ENCODE measurements at places on chromosomes 4 and X. TPM values are rescaled to one million over a fixed set of nuclear protein-coding genes. Genes with fewer than 3 reads are reported as not detected.

- DNase-seq = no peak
These were observed 71.1 kb downstream of the NSG1 start for GRCh38 chr4:4457803-4458553.

DNA sequence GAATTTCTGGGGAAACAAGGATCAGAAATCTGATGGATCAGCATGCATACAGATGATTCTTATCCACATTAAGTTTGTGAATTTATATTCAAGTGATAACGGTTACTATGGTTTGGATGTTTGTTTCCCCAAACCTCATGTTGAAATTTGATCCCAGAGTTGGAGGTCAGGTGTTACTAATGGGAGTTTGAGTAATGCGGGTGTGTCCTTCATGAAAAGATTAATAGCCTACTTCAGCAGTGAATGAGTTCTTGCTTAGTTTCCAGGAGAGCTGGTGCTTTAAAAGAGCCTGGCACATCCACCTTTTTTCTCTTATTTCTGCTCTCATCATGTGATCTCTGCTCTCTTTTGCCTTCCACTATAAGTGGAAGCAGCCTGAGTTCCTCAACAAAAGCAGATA, 712.4 kb downstream of the IL1RAPL1 start:
- peak; percentile 50 for DNase-seq

DNA sequence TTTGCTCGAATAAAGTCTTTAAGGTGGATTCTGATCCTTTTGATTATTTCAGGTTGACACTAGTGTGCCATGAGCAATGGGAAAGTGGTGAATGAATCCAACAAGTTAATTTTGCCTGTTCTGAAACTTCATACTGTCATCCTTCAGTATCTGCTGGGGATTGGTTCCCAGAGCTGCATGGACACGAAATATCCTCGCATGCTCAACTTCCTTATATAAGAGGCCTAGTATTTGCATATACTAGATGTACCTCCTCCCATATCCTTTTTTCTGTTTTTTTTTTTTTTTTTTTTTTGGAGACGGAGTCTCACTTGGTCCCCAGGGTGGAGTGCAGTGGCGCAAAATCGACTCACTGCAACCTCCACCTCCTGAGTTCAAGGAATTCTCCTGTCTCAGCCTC, 23.0 kb upstream of the PDS5A start:
- DNase-seq = no peak

DNA sequence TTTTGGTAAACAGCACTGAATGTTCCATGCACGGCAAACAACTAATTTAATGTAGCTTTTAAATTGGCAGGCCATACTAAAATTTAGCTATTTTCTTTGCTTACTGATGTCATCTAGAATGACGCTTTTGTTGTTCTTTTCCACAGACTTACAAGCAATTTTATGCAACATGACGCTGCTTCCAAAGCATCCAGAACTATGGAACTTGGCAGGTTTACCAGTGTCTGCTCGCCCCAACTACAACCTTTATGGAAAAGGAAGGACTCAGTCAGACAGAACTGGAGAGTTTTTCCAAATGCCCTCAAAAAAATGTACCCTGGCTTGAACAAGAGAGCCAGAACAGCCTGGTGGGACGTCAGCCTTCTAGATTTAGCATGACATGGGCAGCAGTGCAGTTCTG, 58.7 kb downstream of the ANOS1 start:
- DNase-seq = no peak

- no peak for DNase-seq
These were observed 247.5 kb downstream of the CRLF2 start for GRCh38 chrX:964831-965416.

- no peak for DNase-seq
These were observed 8.1 kb upstream of the STPG2 start for GRCh38 chr4:98151145-98151924.

- DNase-seq = peak; percentile 92
These were observed 65.1 kb downstream of the USP11 start for GRCh38 chrX:47297874-47298273.

DNA sequence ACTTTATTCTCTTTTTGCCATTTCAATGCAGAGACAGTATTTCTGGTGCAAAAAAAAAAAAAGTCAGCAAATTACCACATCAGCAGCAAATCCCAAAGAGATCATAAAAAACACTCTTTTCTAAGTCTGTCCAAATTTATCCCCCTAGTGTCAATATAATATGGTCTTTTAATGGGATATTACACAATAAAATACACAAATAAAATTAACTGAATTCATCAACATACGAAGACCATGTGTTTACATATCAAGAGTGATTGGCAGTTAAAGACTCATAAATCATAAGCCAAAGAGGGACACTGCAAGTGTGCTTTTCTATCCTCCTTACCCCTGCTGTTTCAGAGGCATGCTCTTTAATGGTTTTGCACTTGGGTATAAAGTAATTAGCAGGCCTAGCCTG, 340.2 kb upstream of the DKK2 start:
- no peak for DNase-seq

DNA sequence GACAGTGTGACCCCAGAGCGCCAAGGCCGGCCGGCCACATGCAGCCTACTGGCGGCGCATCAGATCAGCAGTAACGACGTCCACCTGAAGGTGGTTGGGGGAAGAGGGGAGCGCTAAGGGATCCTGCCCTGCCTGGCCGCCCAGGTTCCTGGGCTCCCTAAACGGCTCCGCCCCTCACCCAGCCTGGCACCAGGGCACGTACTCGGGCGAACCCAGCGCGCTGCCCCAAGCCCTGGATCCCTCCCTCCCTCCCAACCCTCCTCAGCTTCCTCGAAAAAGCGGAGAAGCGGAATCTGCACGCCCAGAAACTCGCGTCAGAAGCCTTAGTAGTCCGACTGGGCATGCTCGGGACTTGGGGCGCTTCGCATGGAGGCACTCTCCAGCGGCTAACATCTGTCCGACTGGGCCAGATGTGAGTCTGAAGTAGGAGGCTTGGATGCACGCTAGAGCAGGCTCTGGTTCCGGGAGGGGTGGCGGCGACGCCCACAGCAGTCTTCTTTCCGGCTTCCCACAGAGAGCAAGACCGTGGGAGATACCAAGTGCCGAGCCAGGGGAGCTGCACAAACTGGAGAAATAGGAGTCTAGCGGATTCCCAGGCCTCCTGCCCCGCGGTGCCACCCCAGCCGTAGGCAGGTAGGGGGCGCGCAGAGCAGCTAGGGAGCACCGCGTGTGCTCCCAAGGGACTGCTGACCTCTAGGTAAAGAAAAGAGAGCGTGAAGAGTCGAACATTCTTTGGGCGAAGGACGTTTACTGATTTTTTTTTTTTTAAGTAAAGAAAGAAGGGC, 114.3 kb upstream of the TEX13C start:
- peak; percentile 66 for DNase-seq

DNA sequence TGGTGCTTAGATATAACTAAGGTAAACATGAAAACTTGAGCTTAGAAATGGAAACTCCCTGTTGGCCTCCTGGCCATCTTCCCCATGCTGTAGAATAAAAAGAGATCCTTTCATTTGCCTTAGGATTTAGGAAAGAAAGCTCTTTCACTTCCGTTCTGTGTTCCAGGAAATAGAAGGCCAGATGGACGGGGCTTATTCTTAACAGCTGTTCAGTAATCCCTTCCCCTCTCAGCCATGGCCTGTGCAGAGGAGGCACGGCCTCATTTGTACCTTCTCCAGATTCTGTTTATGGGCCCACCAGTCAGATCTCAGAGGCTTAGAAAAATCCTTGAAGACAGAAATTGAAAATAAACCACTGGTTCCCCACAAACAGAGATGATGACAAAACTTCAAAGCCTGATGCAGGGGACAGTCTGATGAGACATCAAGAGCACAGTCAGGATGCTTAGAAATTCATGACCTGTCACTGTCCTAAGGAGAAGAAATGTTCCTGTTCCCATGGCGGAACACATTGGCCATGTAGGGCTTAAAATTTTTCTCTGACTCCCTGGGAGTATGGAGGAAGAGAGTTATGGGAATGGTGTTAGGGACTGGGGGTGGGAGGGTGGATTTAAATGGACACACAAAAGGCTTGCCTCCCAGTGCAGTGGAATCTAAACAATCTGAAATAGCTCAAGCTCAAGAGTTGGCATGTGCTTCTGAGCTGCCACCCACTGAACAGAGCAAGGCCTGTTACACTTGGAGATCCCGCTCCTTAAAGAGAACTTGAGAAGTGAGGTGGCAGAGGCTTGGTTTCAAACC, 188.8 kb downstream of the SOWAHB start:
- no peak for DNase-seq

DNA sequence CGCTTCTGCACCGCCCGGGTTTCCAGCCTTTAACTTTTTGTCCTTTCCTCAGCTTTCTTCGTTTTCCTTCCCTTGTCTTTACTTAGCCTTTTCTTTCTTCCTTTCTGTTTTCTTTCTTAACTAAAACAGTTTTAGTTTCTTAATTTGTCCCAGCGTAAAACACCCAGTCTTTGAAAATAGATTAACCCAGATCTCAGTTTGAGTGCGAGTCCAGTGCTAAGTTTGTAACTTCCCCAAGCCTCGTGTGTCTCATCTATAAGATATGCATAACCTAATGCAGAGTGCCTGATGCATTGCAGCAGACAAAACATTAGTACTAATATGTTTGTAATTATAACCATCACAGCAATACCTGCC, 460 bp upstream of the GEMIN8 start:
- peak; percentile 29 for DNase-seq

- no peak for DNase-seq
These were observed 15.1 kb upstream of the REPS2 start for GRCh38 chrX:16931371-16931770.

- no peak for DNase-seq
These were observed 74.0 kb upstream of the INTU start for GRCh38 chr4:127558489-127559407.

GRCh38 chrX:150212672-150213480, 150.2 kb upstream of the MAMLD1 start:
- DNase-seq = no peak

DNA sequence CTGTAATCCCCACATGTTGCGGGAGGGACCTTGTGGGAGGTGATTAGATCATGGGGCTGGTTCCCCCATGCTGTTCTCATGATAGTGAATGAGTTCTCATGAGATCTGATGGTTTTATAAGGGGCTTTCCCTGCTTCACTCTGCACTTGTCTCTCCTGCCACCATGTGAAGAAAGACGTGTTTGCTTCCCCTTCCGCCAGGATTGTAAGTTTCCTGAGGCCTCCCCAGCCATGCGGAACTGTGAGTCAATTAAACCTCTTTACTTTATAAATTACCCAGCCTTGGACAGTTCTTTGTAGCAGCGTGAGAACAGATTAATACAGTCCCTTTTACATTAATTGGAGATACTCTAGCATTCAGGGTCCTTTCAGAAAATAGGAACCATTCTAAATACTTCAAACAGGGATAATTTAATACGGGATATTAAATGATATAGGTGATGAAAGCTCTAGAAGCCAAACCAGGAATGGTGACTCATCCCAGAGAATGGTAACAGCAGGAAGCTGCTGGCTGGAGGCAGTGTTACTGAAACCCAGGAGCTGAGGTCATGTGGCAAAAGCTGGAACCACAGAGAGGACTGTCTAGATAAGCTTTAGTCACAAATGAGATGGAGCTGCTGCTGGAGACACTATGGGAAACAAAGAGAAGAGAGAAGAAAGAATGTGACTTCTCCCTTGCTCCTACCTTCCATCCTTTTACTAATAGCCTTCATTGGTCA, 57.3 kb downstream of the GSTCD start:
- peak; percentile 85 for DNase-seq

DNA sequence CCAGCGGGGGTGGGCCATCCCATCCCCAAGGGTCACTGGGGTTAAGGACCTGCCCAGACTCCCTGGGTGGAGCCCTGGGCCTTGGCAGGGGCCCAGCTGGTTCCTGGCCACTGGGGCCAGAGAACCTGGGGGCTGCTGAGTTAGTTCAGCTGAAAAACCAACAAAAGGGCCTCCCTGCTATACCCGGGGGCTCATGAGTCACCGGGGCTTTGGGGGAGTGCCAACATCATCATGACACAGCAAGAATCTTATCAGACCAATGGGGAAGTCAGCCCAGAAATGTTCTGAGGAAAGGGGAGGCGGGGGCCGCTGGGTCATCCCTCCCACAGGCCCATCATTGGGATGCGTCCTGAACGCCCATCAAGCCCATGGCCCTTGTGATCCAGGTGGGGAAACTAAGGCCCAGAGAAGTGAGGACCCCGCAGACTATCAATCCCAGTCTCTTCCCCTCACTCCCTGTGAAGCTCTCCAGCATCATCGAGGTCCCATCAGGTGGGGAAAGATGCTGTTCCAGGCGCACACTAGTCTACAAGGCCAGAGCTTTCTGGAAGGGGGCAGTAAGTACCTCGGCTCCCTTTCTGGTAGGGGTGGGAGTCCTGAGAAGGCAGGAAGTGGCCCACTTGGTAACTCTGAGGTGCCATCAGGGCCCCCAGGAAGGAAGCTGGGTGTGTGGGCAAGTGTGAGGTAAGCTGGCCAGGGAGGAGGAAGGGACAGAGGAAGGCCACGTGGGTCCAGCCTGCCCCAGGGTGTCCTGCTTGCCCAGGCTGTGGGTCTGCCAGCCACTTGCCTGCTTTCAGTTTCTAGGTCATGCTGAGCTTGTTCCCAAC, 4.5 kb downstream of the G6PD start:
- DNase-seq = peak; percentile 96

GRCh38 chr4:120331486-120332370, 265.1 kb upstream of the MAD2L1 start:
- DNase-seq = peak; percentile 2

- DNase-seq = no peak
These were observed 8.9 kb downstream of the POLA1 start for GRCh38 chrX:24702362-24703184.

CCNG2 gene
- total RNA-seq = 7.7 TPM

TDO2 gene
- total RNA-seq = not detected

ANOS1 gene
- total RNA-seq = 3.5 TPM

TBX22 gene
- not detected for total RNA-seq

TGIF2LX gene
- not detected for total RNA-seq

SCML2 gene
- 4.8 TPM for total RNA-seq

KIT gene
- total RNA-seq = not detected

ZNF732 gene
- not detected for total RNA-seq

CPZ gene
- 27.9 TPM for total RNA-seq

TLR3 gene
- total RNA-seq = not detected

NEUROG2 gene
- total RNA-seq = not detected

GPRASP2 gene
- total RNA-seq = 12.1 TPM

SCML1 gene
- 13.0 TPM for total RNA-seq

RNF150 gene
- 0.55 TPM for total RNA-seq

Data from PC-3 (cell line).